ENCODE measurements at places on chromosomes 3 and 15. TPM values are rescaled to one million over a fixed set of nuclear protein-coding genes. Genes with fewer than 3 reads are reported as not detected.

Gene GOLGA8S
- 0.90 TPM for polyA plus RNA-seq

Gene ACTRT3
- polyA plus RNA-seq: 4.1 TPM

Gene SLC22A14
- polyA plus RNA-seq: 0.37 TPM

Gene PLA2G4D
- not detected for polyA plus RNA-seq

Gene BLM
- polyA plus RNA-seq: 13.9 TPM

DNA sequence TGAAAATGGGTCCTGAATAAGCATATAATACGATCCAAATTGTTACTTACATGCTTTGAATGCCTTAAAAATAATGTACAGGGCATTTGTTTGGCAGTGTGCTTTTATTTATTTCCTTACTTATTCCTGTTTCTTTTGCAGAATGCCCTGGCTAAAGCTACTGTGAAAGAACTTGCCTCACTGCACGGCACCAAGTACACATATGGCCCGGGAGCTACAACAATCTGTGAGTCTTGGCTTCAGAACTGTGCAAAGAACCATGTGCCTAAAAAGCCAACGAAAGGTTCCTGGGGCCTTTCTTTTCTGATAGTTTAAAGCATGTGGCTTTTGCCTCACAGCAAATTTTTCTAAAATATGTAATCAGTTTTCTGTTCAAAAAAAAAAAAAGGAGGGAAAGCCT, 7.8 kb upstream of the CPA3 start:
- no peak for DNase-seq

DNA sequence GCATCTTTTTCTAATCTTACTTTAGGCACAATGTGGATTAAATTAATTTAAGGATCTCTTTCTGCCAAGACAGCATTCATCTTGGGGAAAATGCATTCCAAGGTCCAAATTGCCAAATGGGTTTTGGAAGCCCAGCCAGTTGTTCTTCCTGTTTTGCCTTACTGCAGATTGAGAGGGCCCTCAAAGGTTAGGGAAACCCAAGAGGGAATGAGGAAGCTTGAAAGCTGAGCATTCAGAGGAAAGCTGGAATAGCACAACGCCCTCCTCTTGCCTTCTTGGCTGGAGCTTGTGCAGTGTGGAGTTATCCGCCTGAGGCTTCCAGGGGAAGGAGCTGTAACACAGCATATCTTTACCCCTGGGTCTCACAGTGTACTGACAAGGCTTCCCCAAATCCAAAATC, 18.2 kb upstream of the SACM1L start:
- DNase-seq: no peak

GRCh38 chr15:40443846-40444245, 3.1 kb downstream of the BAHD1 start:
- no peak for DNase-seq

DNA sequence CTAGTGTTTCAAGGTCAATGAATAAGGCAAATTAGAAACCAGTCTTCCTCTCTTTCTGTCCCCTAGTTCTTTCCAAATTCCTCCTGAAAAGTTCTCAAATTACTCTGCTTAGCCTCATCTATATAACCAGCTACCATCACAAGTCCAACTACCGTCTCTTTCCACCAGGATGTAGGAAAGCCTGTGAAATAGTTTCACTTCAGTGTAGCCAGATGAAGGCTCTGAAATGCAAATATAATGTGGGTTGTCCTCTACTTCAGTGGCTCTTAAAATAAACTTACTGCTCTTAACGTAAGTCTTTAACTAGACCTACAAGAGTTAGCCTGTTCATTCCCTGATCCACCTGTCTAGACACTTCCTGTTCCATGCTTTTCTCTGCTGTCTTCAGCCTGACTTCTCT, 827.7 kb downstream of the ROBO1 start:
- no peak for DNase-seq

DNA sequence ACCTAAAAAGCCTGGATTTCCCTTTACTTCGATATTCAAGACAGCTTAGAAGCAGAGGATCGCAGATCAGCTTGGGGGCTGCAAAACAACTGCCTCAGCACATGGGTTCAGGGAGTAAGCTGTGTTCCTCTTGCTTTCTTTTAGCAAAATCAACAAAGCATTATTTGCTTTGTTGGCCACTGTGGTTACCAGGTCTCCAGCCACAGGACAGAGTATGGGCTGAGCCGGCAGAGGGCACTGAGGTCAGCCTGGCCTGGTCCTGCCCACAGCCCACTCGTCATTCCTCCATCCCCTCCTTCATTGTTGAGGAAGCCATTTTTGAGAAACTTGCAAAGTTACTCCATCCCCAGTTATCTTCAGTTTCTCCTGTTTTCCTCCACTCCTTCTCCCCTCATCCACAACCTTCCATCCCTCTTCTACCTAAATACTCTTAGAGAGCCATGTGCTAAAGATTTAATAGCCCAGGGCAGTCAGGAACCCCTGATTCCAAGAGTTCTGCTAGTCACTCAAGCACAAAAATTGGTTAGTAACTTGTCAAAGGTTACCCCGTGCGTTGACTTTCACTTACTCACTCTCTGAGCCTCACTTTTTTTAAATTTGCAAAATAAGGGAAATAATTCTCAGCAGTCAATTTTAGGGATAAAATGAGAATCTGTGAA, 60.0 kb upstream of the HES1 start:
- DNase-seq: no peak

GRCh38 chr15:53716909-53717876, 42.3 kb downstream of the WDR72 start:
- no peak for DNase-seq

DNA sequence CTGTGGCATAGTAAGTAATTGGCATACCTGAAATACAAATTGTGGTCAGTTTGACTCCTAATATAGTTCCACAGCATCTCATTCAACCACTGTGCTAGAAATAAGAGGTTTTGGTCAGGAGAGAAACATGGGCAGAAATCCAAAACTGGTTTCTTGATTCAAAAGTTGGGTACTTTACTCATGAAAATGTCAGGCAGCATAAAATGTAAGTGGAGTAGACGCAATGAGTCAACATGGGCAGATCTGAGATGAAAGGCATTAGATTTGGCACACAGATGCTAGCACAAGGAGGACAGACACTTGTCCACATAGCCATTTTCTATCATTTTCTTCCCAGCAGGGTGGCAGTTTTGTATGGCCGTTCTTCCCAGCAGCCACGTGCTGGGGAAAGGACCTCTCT, 255.8 kb upstream of the CDIN1 start:
- DNase-seq: no peak

GRCh38 chr15:49902685-49903501, 216.1 kb downstream of the ATP8B4 start:
- no peak for DNase-seq
